ENCODE measurements at places on chromosomes 16 and 17.
A peak's percentile ranks its signal among the peaks of the same experiment; 100 is the strongest.

- peak; percentile 53 for DNase-seq
Observed at GRCh38 chr17:27343977-27344607, 50.2 kb downstream of the WSB1 start.

DNA sequence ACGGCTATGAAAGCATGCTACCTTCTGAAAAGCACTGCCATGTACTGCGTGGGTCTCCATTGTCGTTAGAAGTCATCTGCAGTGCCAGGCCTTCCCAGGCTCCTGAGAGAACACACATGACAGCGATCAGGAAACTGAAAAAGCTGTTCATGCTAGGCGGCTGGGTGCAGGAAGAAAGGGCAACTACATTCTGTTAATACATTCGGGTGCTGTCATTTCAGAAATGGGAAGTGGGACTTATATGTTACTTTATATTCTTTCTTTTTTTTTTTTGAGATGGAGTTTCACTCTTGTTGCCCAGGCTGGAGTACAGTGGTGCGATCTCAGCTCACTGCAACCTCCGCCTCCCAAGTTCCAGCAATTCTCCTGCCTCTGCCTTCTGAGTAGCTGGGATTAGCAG lies 19.9 kb downstream of the CFAP20 start:
- DNase-seq, result no peak

GRCh38 chr17:60142872-60143499 lies 6.8 kb upstream of the CA4 start:
- peak; percentile 94 for DNase-seq

DNA sequence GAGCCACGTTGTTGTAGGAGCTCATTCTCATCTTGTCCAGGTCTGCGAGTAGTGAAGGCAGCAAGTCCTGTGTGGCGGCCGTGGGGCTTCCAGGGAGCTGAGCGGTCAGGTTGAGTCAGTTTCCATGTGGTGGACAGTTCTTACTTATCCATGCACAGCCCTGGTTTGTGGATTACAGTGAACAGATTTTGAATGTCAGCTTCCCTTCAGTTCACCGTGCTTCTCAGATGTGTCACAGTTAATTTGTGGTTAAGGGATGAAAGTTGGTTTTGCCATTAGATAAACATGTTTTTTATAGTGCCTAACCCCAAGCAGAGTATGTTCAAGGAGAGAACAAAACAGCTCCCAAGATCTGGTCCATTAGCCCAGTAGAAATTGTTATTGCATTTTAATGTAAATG lies 103.1 kb downstream of the RPTOR start:
- DNase-seq, result peak; percentile 91

DNA sequence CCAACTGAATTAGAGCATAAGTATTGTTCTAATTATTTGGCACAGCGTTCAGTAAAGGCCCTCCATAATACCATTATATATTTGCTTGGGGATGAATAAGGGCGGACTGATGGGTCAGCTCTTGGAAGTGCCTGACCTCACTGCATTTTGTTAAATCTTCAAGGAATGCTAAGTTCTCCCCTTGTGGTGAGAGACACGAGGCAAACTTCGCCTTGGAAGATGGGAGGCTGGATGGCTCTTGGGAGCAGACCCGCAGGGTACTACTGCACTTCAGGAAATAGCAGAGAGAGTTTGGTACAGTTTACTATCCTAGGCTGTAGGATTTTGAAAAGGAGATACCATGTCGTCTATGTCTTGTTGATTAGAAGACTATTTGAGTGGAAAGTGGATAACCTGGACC lies 87.0 kb upstream of the RPRML start:
- DNase-seq, result no peak

GRCh38 chr17:47875011-47875985 lies 20.7 kb upstream of the SP2 start:
- peak; percentile 57 for DNase-seq

GRCh38 chr17:37090941-37091340 lies 142.2 kb downstream of the AATF start:
- DNase-seq, result no peak

GRCh38 chr17:56675876-56676660 lies 82.6 kb downstream of the NOG start:
- DNase-seq, result no peak

DNA sequence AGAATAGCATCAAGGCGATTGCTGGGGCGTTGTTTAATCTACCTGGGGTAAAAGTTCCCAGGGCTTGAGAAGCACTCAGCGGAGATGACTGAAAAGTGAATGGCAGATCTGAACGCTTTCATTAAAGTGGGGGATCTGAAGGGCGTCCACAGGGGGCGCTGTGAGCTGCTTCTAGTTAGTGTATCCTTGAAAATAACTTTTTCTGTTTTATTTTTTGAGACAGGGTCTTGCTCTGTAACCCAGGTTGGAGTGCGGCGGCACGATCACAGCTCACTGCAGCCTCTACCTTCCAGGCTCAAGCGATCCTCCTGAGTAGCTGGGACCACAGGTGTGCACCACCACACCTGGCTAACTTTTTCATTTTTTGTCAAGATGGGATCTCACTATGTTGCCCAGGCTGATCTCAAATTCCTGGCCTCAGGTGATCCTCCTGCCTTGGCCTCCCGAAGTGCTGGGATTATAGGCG lies 360.4 kb downstream of the SEC14L1 start:
- peak; percentile 27 for DNase-seq

GRCh38 chr17:47959825-47960655 lies 2.4 kb upstream of the PRR15L start:
- DNase-seq, result no peak

GRCh38 chr16:3458852-3459361 lies 15.4 kb downstream of the NAA60 start:
- peak; percentile 36 for DNase-seq

DNA sequence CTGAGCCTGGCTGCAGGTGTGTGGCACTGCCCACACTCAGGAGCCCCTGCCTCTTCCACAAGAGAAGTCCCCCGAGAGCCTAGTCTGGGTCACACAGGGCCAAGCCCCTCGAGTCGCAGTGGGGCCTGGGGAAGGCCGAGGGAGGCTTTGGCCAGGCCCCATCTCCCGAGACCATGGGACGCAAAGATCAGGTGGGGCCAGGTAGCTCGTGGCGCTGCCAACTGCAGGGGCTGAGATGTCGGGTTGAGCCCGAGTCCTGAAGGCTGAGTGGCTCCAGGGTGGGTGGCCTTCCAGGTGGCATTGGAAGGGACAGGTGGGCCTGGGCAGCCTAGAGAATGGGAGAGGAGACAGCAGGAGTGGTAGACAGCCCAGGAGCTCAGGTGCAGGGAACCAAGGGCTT lies 6.3 kb downstream of the TRAF7 start:
- DNase-seq, result no peak

- DNase-seq, result no peak
Observed at GRCh38 chr17:28115046-28115445, 72.6 kb downstream of the NLK start.

GRCh38 chr16:31528523-31529107 lies 915 bp downstream of the AHSP start:
- DNase-seq, result no peak

GRCh38 chr17:35914354-35914753 lies 16.2 kb downstream of the RDM1 start:
- DNase-seq, result no peak

GRCh38 chr17:28689011-28689410 lies 22.7 kb downstream of the PROCA1 start:
- no peak for DNase-seq

DNA sequence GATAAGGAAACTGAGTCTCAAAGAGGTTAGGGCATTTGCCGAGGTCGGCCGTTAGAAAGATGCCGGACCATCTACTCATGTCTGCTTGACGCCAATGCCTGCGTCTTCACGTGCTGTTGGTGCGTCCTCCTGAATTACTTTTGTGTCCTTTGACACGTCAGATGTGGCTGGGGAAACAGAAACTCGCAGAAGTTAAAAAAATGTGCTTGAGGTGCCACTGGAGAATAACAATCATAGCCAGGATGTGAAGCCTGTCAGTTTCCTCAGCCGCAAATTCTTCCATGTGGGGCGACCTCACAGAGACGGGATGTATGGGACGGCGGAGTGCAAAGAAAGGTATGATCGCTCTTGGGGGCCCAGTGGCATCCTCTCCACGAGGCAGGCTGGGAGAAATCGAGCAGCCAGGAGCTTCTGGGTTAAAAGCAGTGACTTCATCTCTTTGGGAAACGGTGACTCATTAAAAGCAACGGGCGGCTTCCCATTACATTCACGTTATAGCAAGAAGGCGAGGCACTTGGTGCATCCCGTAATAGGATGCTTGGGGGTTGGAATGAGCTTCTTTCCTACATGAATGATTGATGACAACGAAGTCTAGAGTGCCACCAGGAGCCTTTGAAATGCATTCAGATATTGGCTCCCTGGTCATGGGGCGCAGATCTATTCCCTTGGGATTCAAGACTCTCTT lies 67.8 kb downstream of the BMERB1 start:
- DNase-seq, result peak; percentile 94

DNA sequence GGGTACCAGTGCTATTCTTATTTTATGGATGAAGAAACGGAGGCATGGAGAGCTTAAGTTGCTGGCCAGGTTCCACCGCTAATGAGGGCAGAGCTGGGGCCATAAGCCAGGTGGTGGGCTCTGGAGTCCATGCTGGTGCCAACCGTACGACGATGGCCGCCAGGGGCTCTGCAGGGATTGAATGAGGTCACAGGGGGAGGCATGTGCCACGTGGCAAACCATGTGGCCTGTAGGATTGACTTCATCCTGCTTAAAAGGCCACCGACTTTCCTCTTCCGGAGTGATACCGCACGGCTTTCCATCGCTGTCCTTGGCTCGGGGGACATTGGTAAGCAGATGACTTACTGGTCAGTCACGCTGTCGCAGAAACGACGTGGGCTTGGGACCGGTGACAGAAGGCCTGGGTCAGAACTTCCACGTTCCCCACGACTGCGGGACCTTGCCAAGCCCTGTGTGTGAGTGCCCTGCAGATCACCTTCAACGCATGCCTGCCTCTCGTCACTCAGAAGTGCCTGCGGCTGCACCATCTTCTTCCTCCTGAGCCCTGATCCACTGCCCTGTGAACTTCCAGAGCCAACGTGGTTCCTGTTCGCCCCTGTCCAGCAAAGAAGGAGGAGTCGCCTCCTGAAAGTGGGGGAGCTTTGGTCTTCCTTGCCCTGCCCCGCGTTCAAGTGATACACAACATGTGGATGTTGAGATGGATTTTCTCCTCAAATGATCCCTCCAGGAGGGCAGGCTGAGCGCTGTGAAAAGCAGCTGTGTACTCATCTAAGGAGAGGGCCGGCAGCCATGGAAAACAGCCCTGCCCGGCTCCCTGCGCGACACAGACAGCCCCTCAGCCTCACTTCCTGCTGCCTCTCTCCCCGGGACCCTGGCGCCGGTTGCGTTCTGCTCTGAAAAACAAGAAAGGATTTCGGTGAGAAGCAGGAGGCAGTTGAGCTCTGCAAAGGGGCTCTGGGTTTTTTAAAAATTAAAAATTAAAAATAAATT lies 176.7 kb downstream of the C16orf95 start:
- DNase-seq, result no peak

DNA sequence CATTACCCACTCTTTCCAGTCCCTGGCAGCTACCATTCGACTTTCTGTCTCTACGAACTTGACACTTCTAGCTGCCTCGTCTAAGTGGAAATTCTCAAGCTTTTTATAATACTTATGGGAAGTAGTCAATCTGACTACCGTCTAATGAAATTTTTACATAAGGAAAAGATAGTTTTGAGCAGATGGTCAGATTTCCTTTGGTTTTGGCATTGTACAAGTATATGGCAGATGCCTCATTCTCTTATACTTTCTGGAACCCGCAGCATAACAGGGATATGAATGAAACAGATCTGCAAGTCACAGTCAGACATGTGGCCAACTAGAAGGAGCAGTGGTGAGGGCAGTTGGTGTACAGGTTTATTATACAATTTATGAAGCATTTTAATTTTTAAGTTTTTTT lies 146.0 kb downstream of the PITPNC1 start:
- no peak for DNase-seq

GRCh38 chr17:75832652-75833400 lies 11.4 kb downstream of the UNC13D start:
- DNase-seq, result no peak

DNA sequence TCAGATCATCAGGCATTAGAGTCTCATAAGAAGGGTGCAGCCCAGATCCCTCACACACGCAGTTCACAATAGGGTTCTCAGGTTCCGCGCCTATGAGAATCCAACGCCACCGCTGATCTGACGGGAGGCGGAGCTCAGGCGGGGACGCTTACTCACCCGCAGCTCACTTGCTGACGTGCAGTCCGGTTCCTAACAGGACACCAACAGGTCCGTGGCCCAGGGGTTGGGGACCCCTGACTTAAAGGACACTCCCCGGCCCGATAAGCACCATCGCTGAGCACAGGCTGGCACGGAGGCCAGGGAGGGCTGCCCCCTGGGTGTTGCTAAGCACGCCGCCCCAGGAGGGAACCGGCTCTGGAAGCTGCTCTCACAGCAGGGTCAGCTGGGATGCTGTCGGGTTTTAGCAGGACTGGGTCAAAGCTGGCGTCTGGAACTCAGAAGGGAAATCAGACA lies 30.1 kb upstream of the BAHCC1 start:
- peak; percentile 70 for DNase-seq

DNA sequence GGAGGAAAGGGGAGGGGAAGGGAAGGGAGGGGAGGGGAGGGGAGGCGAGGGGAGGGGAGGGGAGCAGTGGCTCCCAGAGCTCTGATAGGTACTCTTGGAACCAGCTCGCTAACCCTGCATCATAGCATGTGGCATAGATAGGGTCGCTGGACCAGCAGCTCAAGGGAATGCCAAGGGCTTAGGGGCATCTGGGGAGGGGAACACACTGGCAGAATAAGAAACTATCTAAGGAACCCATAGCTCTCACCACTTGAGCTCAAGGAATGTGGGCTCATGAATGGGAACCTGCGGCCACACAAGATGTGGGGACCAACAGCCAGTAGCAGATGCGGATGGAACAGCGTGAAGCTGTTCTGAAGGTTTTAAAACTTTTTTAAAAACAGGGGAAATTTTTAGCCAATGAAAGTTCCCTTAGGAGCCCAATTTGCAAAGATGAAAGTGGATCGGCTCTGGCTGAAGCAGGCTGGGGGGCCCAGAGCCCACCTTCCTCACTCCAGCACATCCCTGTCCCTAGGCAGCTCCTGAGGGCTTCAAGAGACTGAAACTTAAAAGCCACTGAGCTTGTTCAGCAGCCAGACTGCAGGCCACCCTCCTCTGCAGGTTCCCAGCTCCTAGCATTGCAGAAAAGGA lies 46.9 kb downstream of the PIMREG start:
- DNase-seq, result no peak

DNA sequence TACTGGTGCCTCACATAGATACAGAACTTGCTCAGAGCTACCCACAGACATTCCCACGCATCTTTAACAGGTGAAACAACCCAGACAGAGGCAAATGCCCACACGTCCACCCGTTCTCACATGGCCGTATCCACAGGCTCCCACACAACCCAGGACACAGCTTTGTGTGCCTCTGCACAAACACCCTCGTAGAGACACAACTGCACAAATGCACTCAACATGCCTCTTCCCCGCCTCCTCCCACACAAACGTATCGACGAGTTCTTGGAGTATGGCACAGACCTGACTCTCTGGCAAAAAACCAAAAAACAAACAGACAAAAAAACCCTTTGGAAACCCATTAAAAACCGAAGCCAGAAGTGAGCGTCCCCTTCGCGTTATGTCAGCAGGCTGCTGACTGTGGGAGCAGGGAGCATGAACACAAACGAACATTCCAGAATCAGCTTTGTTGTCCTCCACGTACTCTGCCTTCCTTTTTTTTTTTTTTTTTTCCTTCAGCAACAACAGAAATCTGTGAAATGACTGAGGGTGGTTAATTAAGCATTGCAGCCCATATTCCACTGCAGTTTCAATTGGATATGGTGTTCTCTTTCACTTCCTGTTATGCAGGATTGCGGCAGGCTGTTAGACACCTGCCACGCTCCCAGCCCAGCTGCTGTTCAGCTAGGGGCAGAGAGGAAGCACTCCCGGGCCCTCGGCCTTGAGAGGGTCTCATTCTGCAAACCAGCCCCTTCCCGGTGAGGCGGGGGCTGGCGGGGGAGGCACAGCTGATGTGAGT lies 313.7 kb downstream of the MAF start:
- no peak for DNase-seq

GRCh38 chr16:73013974-73014373 lies 34.0 kb downstream of the ZFHX3 start:
- DNase-seq, result no peak
